Activated naive CD8-positive, alpha-beta T cell treated with anti-CD3 and anti-CD28 coated beads, Interleukin-2, amount 10 ng/mL, durations not matched to agents 7 days and 5 days (primary cell): ENCODE measurements at places on chromosomes 3 and 15. TPM values are rescaled to one million over a fixed set of nuclear protein-coding genes. Genes with fewer than 3 reads are reported as not detected.

GRCh38 chr15:60573936-60574335 lies 95.0 kb upstream of the ICE2 start:
- no peaks in the 10 kb centered on the region for H3K27me3 ChIP-seq
- H3K4me3 ChIP-seq, result peak overlapping the region; percentile 6

DNA sequence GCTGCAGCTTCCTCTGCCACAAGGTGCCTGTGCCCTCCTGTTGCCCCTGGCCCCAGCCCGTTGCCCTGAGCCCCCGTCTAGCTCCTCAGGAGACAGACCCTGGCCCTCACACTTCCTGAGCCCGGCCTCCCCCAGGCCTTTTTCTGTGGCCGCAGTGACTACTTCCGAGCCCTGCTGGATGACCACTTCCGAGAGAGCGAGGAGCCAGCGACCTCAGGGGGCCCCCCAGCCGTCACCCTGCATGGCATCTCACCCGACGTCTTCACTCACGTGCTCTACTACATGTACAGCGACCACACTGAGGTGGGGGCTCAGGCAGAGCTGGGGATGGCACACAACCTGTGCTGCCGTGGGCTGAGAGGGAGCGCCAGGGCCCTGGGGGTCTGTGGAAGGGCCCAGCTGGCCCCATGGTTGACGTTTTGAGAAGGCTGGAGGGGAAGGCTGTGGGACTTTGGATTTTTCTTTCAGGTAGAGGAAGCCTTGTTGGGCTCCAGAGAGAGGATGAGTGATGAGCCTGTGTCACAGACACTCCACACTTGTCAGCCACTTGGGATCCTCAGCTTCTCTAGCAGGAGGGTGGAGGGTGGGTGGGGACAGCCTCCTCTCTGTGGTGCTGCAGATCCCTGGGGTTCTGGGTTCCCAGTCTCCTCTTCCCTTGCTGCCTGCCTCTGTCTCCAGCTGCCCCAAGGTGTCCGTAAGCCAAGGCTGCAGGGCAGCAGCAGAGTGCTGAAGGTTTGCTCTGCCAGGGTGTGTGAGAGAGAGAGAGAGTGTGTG lies 5.0 kb downstream of the ABTB1 start:
- peaks cover 16% of the 10 kb centered on the region for H3K4me1 ChIP-seq
- H3K36me3 ChIP-seq, result no peaks in the 10 kb centered on the region
- peak; percentile 21 for DNase-seq

- H3K36me3 ChIP-seq, result no peaks in the 10 kb centered on the region
- H3K27ac ChIP-seq, result no peak overlapping the region
- H3K4me3 ChIP-seq, result peak overlapping the region; percentile 66
- DNase-seq, result no peak
- H3K4me1 ChIP-seq, result peaks cover 6% of the 10 kb centered on the region
- peaks cover 50% of the 10 kb centered on the region for H3K27me3 ChIP-seq
Measured at GRCh38 chr3:134030379-134031347, 938 bp upstream of the SLCO2A1 start.

- H3K4me3 ChIP-seq, result no peak overlapping the region
- H3K27ac ChIP-seq, result no peak overlapping the region
- DNase-seq, result no peak
- peaks cover 19% of the 10 kb centered on the region for H3K4me1 ChIP-seq
- H3K36me3 ChIP-seq, result peaks cover 9% of the 10 kb centered on the region
Measured at GRCh38 chr15:52337198-52337853, 41.7 kb upstream of the MYO5C start.

DNA sequence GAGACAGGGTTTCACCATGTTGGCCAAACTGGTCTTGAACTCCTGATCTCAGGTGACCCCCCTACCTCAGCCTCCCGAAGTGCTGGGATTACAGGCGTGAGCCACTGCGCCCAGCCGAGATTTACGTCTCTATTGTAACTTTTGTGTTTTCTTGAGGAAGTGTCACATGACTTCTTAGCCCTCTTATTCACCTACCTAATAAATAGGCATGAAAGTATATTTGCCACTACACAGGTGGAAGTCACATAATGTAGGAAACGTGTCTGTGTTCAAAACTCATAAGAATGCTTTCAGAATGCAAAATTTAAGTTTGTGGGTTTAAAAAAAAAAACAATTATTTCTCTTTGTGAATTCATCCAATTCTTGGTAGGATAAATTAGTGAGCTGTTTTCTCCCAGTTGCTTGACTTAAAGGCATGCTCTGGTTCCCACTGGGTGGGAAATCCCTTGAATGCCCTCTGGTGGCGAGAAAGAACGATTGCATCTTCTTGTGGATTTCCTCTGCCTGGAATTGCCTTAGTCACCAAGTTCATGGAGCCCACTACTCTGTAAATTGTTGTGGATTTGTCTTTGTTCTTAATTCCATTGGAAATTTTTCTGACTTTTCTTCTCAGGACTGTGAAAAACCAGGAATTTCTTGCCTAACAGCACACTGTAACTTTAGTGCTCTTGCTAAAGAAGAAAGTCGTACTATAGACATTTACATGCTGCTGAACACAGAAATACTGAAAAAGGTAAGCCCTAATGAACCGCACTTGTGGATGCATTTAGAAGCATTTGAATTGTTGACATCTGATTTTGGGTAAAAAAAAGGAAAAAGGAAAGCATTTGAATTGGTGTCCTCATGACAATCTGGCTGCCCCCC lies 82.2 kb upstream of the CTDSPL start:
- H3K27ac ChIP-seq, result no peak overlapping the region
- peaks cover 5% of the 10 kb centered on the region for H3K27me3 ChIP-seq
- H3K4me3 ChIP-seq, result no peak overlapping the region
- H3K36me3 ChIP-seq, result no peaks in the 10 kb centered on the region
- no peak for DNase-seq
- peaks cover 7% of the 10 kb centered on the region for H3K4me1 ChIP-seq

- H3K27ac ChIP-seq, result no peak overlapping the region
- peaks cover 5% of the 10 kb centered on the region for H3K4me1 ChIP-seq
Measured at GRCh38 chr3:143206955-143207337, 87.4 kb downstream of the CHST2 start.

Gene OR5K2
- total RNA-seq, result not detected

DNA sequence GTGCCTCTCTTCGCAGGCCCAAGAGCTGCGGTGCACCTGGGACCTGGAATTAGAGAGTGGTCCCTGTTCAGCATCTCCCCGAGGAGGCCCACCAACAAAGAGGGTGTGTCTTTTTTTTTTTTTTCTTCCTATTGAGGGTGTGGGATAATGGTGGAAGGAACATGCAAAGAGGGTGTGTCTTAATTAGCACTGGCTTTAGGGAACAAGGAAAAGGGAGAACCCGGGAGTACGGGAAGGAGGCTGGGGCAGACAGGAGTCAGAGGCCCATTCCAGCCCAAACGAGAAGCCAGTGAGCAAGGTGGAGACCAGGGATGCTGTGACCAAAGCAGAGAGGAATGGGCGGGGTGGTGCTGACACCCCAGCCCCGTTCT lies 429 bp upstream of the LOXL1 start:
- H3K4me1 ChIP-seq, result peaks cover 57% of the 10 kb centered on the region
- peak overlapping the region; percentile 64 for H3K4me3 ChIP-seq
- peaks cover 9% of the 10 kb centered on the region for H3K36me3 ChIP-seq
- peak overlapping the region; percentile 42 for H3K27ac ChIP-seq
- no peak for DNase-seq
- H3K27me3 ChIP-seq, result no peaks in the 10 kb centered on the region

GRCh38 chr3:37726525-37727290 lies 135.0 kb upstream of the CTDSPL start:
- no peaks in the 10 kb centered on the region for H3K4me1 ChIP-seq
- no peak overlapping the region for H3K27ac ChIP-seq
- no peak for DNase-seq
- H3K4me3 ChIP-seq, result no peak overlapping the region
- H3K36me3 ChIP-seq, result peaks cover 1% of the 10 kb centered on the region

Gene SYNPR
- total RNA-seq, result not detected

Gene SCN11A
- total RNA-seq, result 0.11 TPM

Gene CHST2
- 2.4 TPM for total RNA-seq

DNA sequence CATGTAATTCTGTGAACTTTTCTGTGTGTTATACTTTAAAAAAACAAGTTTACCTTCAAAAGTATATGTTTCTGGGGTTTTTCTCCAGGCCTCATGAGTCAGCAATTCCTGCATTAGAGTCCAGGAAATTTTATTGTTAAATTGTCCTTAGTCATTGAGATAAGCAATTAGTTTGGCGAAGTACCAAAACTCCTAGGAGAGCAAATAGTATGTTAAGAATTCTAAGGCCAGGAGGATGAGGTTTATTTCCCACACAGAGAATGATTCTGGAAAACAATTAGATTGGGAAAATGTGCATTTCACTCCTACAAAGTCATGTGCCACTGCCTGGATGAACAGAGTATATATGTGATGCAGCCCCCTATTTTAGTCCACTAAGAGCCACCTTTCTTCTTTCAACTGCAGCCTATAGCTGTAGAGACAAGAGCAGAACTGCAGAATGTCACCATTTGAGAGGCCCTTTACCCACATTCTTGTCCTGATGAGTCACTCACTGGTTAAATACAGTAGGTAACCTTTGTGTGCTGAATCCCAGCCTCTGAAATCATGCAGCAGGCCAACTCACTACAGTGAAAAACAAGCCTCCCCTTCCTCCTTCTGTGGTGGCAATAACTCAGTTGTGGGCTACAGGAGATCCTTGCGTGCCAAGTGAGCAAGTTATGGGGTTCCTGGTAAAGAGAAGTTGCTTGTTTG lies 452.8 kb upstream of the THBS1 start:
- peaks cover 9% of the 10 kb centered on the region for H3K4me1 ChIP-seq
- H3K27ac ChIP-seq, result no peak overlapping the region
- peaks cover 22% of the 10 kb centered on the region for H3K27me3 ChIP-seq
- H3K4me3 ChIP-seq, result no peak overlapping the region
- DNase-seq, result no peak
- H3K36me3 ChIP-seq, result peaks cover 2% of the 10 kb centered on the region

Gene NEDD4
- 5.1 TPM for total RNA-seq

GRCh38 chr15:38130205-38130567 lies 122.5 kb upstream of the SPRED1 start:
- H3K27me3 ChIP-seq, result peaks cover 18% of the 10 kb centered on the region
- DNase-seq, result no peak
- no peak overlapping the region for H3K27ac ChIP-seq
- no peak overlapping the region for H3K4me3 ChIP-seq
- no peaks in the 10 kb centered on the region for H3K36me3 ChIP-seq

GRCh38 chr3:64554096-64554920 lies 133.5 kb downstream of the ADAMTS9 start:
- H3K4me1 ChIP-seq, result no peaks in the 10 kb centered on the region
- no peaks in the 10 kb centered on the region for H3K36me3 ChIP-seq
- no peak overlapping the region for H3K27ac ChIP-seq
